ENCODE measurements at places on chromosomes 5 and 9.

DNA sequence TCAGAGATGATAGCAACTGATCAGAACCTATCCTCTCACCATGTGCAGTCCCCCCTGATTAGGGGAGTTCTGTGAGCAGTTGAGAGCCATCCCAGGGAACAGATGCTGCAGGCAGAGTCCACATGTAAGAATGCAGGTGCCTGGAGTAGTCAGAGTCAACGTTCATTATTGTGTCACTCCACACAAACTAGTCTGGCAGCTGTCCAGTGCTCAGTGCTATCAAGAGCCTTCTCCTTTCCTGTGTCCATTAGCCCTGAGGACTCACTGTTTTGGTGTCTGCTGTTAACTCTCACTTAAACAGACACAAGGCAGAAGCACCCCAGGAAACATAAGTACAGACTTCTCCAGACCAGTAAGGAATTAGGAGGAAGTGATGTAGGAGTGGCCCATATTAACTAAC, 2.5 kb downstream of the SH3TC2 start:
- peak; percentile 53 for DNase-seq

DNA sequence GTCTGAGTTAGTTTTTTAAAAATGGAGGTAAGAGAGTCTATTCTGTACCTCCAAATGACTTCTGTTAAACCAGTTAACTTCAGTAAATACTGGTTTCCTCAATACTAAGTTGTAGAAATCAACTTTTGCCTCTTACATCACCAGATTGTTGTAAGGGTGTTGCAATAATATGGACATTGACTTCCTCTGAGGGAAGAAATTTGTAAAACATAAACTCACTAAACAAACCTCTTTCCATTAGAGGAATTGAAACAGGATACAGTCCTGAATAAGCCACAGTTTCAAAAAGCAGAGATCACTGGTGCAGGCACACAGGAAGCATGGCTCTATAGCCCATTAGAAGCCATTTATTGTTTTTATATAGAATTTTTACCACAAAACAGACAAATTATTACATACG, 32.7 kb upstream of the SLCO6A1 start:
- DNase-seq = peak; percentile 32

GRCh38 chr5:165779505-165779904, 2274.1 kb downstream of the MAT2B start:
- no peak for DNase-seq

DNA sequence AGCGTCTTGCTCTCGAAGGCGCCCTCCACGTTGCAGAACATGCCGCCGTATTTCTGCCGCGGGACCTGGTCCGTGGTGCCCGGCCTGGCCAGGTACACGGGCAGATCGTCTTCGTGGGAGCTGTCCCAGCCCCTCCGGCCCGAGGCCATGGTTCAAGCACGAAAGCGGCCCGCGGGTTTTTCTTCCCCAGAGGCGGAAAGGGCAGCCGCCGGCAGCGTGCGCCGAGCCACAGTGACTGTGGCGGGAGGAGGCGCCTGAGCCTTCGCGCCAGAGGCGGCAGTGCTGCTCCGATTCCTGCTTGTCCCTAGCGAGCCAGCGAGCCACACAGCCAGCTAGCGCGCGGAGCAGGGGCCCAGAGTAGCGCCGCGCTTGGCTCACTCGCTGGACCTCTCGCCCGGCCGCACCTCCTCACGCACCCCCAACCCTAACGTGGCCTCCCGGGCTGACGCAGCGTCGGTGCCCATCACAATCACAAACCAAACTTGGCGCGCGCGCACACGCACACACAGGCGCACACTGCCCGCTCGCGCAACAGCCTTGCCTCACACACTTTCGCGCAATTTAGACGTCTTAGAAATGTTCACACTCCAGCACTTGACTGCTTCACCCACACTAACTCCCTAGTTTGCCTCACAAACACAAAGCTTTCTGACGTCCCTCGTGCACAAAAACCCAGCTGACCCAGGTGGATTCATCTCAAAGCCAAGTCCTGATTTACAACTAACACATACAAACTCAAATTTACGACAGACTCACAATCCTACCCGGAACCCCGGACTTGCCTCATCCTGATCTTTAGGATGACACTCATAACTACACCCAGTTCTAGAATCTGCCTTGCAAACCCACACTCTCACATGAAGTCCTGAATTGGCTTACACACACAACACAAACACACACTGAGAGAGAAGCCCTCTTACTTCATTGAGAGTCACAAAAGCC, at the start of gene DPYSL3:
TSS of gene DPYSL3 (minus strand) at position 359 of the 942 bp plus-strand sequence. CDS start at position 149, 210 bp downstream.
- DNase-seq = peak; percentile 56

GRCh38 chr9:78297672-78297961, 692 bp downstream of the PSAT1 start:
- no peak for DNase-seq

All from common myeloid progenitor, CD34-positive (primary cell).